A549 (cell line): ENCODE measurements at places on chromosomes 13 and 19. TPM values are rescaled to one million over a fixed set of nuclear protein-coding genes. Genes with fewer than 3 reads are reported as not detected.

The PSG1 gene
- 0.28 to 0.41 TPM (median 0.30 TPM) in 3 replicates for polyA plus RNA-seq

The CLEC4G gene
- polyA plus RNA-seq = not detected in 3 replicates

GRCh38 chr13:22074403-22074802, 403.5 kb downstream of the FGF9 start:
- DNase-seq = no peak

DNA sequence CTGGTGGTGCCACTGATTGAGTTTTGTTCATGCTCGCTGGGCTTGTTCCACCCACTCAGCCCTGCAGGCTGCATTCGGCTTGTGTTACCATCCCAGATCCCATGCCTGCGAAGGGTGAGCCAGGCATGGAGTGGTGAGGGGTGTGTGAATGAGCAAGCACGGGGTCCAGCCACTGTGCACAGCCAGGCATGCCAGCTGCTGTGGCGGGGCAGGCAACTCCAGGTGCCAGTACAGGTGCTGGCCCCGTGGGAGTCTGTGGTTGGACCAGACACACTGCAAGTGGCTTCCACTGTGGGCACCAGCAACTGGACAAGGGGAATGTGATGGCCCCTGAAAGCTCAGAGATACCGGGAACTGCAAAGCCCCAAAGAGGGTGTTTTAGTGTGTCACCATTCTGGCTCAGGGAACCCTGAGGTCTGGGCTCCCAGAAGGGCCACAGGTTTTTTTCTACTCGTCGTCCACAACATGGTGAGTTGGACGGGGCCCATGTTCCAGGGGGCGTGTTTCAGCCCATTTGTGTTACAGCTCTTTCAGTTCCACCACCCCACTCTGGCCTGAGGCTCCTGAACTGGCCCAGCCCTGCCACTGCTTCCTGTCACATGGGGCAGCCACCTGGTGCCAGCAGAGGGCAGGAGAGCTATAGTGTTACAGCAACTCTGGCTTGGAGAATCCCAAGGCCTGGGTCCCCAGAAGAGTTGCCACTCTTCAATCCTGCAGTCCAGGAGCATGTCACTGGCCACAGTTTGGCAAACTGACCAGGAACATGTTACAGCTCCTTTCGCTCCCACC, 217.0 kb upstream of the OBI1 start:
- no peak for DNase-seq

GRCh38 chr13:98468929-98469328, 108.0 kb downstream of the STK24 start:
- no peak for DNase-seq

The IGFL2 gene
- polyA plus RNA-seq = 0.21 to 1.4 TPM (median 1.1 TPM) in 3 replicates

The CCDC194 gene
- polyA plus RNA-seq = not detected in 3 replicates

The ZNF91 gene
- 0.17 to 0.50 TPM (median 0.24 TPM) in 3 replicates for polyA plus RNA-seq
